Suprapubic skin (tissue), 4 donors: ENCODE measurements at places on chromosomes 2 and 18. TPM values are rescaled to one million over a fixed set of nuclear protein-coding genes. Genes with fewer than 3 reads are reported as not detected.
A peak's percentile ranks its signal among the peaks of the same experiment; 100 is the strongest.

DNA sequence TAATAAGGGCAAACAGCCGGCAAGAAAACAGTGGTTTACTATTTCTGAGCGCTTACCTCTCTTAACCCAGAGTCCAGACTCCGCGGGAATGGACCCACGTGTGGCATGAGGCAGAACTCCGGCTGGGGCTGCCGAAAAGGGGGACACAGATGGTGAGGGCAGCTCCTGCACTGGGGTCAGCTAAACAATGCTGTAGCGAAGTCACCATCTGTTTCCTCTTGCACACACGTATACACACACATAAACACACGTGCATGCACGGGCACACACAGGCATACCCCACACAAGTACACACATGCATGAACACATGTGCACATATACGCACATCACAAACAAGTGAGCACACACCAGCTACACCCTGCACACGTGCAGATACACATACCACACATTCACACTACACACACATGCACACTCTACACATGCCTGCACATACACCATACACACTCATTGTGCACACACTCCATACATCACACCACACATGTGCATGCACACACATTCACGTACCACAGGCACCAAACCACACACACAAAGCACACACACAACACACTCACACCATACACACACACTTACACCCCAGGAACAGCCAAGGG is 105.9 kb upstream of the ID2 start:
- H3K27me3 ChIP-seq, result no peaks in the 10 kb centered on the region
- H3K36me3 ChIP-seq, result no peaks in the 10 kb centered on the region
- peaks cover 25% of the 10 kb centered on the region for H3K4me1 ChIP-seq
- peak; percentile 58 for DNase-seq
- no peak overlapping the region for H3K27ac ChIP-seq
- no peak overlapping the region for H3K4me3 ChIP-seq

DNA sequence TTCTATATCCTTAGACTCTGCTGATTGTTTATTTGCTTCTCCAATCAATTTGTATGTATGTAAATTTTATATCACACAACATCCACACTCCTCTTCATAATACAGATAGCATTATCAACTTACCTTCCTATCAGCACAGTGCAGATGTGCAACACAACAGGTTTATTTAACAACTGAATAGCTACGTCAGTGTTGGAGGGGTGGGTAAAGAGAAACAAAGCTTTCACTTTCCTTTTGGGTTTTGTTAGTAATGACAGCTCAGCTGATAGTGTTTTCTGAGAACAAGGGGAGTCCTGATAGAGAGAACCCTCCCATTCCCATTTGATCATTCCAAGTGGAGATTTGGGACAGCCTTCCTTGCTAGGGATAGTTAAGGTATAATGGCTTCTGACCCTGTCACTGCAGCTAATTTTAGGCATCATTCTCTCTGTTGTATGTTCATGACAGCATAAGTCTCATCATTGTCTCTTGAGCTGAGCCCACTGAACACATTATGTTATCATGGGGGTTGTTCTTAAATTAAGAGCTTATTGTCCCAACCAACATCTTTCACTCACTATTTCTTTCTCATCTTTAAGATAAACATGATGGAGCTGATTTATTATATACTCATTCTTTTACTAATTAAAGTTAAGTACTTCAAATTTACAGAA is 227.7 kb downstream of the GPD2 start:
- H3K4me3 ChIP-seq, result no peak overlapping the region
- no peaks in the 10 kb centered on the region for H3K36me3 ChIP-seq
- H3K4me1 ChIP-seq, result no peaks in the 10 kb centered on the region
- no peaks in the 10 kb centered on the region for H3K27me3 ChIP-seq

DNA sequence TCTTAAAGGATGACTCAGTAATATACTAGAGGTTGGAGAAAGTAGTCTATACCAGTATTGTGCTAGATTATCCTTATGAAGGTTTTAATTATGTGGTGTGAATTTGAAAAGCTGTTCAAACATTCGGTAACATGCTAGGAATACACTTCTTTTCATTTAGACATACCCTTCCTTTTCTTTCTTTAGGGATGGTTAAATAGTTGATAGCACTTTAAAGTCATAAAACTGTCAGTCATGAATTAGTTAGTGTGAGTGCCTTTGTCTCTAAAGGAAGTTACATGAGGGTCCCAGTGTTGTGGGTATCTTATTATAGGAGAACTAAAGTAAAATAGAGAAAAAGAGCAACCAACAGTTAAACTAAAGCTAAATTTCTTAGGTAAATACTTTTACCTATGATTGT is 149.3 kb downstream of the CSRNP3 start:
- no peaks in the 10 kb centered on the region for H3K36me3 ChIP-seq
- no peak overlapping the region for H3K27ac ChIP-seq
- H3K4me1 ChIP-seq, result peaks cover 4% of the 10 kb centered on the region
- DNase-seq, result no peak
- H3K4me3 ChIP-seq, result no peak overlapping the region

Gene DOK6
- not detected for total RNA-seq
